ENCODE measurements at places on chromosomes 5 and 9. TPM values are rescaled to one million over a fixed set of nuclear protein-coding genes. Genes with fewer than 3 reads are reported as not detected.

DNA sequence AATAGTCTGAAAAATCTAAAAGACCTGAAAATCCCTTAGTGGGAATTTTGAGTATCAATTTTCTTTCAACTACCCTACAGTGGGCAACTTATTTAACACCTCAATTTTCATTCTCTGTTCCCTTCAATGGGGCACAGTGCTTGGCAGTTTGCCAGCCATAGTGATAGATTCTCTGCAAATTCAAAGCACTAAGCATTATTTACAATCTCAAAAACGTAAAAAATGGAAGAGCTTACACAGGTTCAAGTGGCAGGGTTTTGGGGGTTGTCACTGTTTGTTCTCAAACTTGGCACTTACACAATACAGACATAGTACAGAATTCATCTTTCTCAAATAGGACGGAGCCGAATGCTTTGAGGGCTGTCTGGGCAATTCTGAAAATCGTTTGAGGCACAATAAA, 515.0 kb downstream of the EFNA5 start:
- no peak for DNase-seq
- H3K27ac ChIP-seq, result no peak overlapping the region
- no peak overlapping the region for H3K4me3 ChIP-seq
- H3K36me3 ChIP-seq, result no peaks in the 10 kb centered on the region

CCDC180 gene
- 3.3 TPM for polyA plus RNA-seq

GRCh38 chr5:31990701-31991110, 183.4 kb downstream of the GOLPH3 start:
- H3K36me3 ChIP-seq, result no peaks in the 10 kb centered on the region
- H3K27me3 ChIP-seq, result no peaks in the 10 kb centered on the region
- H3K27ac ChIP-seq, result no peak overlapping the region
- H3K4me3 ChIP-seq, result no peak overlapping the region

DRD1 gene
- polyA plus RNA-seq, result 0.05 TPM

- no peak overlapping the region for H3K27ac ChIP-seq
- DNase-seq, result no peak
- no peak overlapping the region for H3K4me3 ChIP-seq
- no peaks in the 10 kb centered on the region for H3K36me3 ChIP-seq
- no peaks in the 10 kb centered on the region for H3K4me1 ChIP-seq
- H3K27me3 ChIP-seq, result no peaks in the 10 kb centered on the region
These were observed 370.0 kb downstream of the PSAT1 start for GRCh38 chr9:78666818-78667414.

- H3K27ac ChIP-seq, result peak within 1 kb of the TSS; percentile 97
- no peaks in the 10 kb centered on the region for H3K36me3 ChIP-seq
- no peaks in the 10 kb centered on the region for H3K27me3 ChIP-seq
- peaks cover 46% of the 10 kb centered on the region for H3K4me1 ChIP-seq
These were observed at the start of gene LARP1 for GRCh38 chr5:154755361-154756008. TSS of gene LARP1 (plus strand) at chr5:154755377. CDS start at chr5:154755758, 381 bp downstream.

DNA sequence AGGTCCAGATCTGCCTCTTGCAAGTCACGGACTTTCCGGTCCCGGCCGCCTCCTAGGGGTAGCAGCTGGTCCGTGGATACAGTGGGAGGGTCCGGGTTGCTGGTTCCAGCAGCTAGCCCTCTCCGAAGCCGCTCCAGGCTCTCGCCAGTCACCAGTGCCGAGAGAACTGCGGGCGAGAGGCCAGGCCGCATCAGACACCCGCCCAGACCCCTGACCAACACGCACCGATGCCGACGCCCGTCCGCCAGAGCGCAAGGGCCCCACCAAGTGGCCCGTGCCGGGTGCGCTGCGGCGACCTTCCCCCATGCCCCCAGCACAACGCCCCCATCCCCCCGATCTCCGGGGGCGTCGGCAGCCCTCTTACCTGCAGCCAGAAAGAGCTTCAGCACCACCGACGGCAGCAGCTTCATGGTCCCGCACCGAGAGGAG, 470 bp downstream of the HBEGF start:
- DNase-seq, result peak; percentile 88
- peaks cover 23% of the 10 kb centered on the region for H3K4me1 ChIP-seq
- H3K4me3 ChIP-seq, result peak overlapping the region; percentile 86
- H3K36me3 ChIP-seq, result no peaks in the 10 kb centered on the region
- H3K27me3 ChIP-seq, result no peaks in the 10 kb centered on the region

MOB3B gene
- 12.6 TPM for polyA plus RNA-seq

- peaks cover 3% of the 10 kb centered on the region for H3K27me3 ChIP-seq
- H3K36me3 ChIP-seq, result no peaks in the 10 kb centered on the region
- H3K4me3 ChIP-seq, result no peak overlapping the region
These were observed 118.0 kb downstream of the ESM1 start for GRCh38 chr5:54867310-54867944.

DNA sequence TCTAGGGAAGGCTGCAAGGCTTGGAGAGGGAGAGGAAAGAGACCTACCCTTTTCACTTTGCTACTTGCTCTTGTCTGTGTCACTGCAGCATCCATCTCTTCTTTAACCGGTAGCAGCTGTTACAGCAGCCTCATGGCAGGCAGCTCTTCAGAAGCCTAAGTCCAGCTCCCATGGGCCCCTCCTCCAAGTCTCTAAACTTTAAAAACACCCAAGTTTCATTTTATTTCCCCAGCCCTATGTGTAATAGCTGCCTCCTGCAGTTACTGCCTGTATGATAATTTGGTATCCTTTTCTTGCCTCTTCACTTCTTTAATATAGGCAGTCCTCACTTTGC, 313.1 kb upstream of the PIK3R1 start:
- H3K27me3 ChIP-seq, result no peaks in the 10 kb centered on the region
- no peak overlapping the region for H3K27ac ChIP-seq
- H3K4me3 ChIP-seq, result no peak overlapping the region
- no peaks in the 10 kb centered on the region for H3K36me3 ChIP-seq
- H3K4me1 ChIP-seq, result peaks cover 3% of the 10 kb centered on the region

DNA sequence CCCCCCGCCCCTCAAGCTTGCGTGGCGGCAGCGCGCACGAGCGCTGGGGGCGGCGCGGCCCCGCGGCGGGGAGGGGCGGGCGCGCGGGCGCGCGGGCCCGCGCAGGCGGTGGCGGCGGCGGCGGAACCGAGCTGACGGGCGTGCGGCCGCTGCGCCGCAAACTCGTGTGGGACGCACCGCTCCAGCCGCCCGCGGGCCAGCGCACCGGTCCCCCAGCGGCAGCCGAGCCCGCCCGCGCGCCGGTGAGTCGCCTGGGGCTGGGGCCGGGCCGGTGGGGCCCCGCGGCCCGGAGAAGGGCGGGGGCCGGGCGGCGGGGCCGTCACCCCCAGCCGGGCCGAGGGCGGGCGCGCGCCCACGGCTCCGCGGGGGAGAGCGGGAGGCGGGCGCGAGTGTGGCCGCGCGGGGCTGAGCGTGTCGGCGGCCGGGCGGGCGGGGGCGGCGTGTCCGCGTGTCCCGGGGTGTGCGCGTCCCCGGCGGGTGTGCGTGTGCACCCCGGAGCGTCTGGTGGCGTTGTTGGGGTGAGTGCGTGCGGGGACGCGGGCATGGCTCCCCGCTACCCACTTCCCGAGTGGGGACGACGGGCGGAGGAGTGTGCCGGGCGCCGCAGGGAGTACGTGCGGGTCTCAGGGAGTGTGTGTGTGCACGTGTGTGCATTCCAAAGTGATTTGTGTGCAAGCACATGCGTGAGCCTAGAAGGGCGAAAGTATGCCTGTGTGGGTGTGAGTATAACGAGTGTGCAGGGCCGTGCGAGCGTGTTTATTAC, at the start of gene NEK6:
TSS of gene NEK6 (plus strand) at position 106 of the 763 bp plus-strand sequence. CDS start 44,016 bp downstream, outside the sequence.
- H3K4me3 ChIP-seq, result peak within 1 kb of the TSS; percentile 63
- H3K4me1 ChIP-seq, result peaks cover 72% of the 10 kb centered on the region
- H3K27me3 ChIP-seq, result no peaks in the 10 kb centered on the region
- peak within 1 kb of the TSS; percentile 90 for H3K27ac ChIP-seq
- peak; percentile 92 for DNase-seq
- peaks cover under 1% of the 10 kb centered on the region for H3K36me3 ChIP-seq

GRCh38 chr5:15300141-15300540, 199.8 kb upstream of the FBXL7 start:
- H3K27ac ChIP-seq, result no peak overlapping the region
- DNase-seq, result no peak
- no peaks in the 10 kb centered on the region for H3K36me3 ChIP-seq
- no peaks in the 10 kb centered on the region for H3K27me3 ChIP-seq

DNA sequence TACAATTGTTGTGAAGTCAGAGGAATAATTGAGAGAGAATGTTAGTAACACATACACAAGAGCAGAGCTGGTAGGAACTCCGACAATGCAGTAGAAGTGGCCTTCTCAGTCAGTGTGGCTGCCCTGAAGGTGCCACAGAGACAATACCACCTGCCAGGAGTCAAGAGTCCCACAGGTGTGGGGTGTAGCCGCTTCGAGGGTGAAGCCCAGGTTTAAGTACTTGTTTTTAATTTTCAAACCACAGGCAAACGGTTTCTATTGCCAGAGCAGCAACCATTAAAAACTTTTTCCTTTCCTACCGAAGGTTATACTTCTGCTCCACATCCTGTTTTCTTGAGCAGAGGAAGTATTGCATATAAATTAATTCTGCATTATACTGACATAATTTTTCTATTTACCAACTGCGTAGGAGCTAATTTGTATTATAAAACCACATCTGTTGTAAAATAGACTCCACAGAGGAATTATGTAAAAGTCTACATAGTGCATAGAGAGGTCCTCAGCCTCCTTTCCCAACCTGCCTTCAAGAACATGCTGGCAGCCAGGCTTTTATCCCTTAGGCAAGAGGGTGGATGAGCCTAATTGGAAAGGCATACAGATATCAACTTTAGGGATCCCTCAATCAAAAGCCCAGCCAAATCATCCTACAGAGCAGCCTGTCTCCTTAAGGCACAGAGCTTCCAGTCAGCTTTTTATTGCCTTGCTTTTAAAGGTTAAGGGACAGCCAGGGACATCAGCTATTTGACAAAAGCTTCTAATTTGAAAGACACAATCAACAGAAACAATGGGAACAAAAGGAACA, 12.9 kb upstream of the ACTBL2 start:
- H3K27me3 ChIP-seq, result no peaks in the 10 kb centered on the region
- no peak for DNase-seq
- H3K4me1 ChIP-seq, result no peaks in the 10 kb centered on the region
- no peak overlapping the region for H3K27ac ChIP-seq

- no peak overlapping the region for H3K4me3 ChIP-seq
- no peaks in the 10 kb centered on the region for H3K4me1 ChIP-seq
- no peaks in the 10 kb centered on the region for H3K36me3 ChIP-seq
- DNase-seq, result no peak
These were observed 51.4 kb upstream of the BNC2 start for GRCh38 chr9:16921855-16922254.

SOX30 gene
- polyA plus RNA-seq, result 0.11 TPM

MELK gene
- polyA plus RNA-seq, result 3.2 TPM

DNA sequence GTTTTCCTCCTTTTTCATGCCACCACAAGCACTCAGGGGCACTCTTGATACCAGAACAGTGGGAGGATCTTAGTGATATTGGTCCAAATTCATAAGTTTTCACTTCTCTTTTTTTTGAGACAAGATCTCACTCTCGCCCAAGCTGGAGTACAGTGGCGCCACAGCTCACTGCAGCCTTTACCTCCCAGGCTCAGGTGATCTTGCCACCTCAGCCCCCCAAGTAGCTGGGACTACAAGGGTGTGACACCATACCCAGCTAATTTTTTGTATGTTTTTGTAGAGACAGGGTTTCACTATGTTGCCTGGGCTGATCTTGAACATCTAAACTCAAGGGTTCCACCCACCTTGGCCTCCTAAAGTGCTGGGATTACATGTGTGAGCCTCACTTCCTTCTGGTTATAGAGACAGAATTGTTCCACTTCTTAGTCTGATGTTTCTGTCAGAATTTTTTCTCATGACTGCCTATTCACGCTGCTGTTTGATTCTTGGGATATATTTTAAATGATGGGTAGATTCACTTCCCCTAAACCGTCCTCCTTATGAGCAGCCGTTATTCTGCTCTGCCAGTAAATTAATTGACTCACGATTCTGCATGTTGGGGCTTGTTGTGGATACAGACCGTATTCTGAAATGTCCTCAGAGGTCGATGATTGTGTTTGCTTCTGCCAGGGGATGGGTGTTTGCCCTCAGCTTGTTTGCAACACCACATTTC, 30.8 kb downstream of the MTAP start:
- no peak overlapping the region for H3K4me3 ChIP-seq
- H3K27me3 ChIP-seq, result no peaks in the 10 kb centered on the region
- H3K36me3 ChIP-seq, result peaks cover 76% of the 10 kb centered on the region

DNA sequence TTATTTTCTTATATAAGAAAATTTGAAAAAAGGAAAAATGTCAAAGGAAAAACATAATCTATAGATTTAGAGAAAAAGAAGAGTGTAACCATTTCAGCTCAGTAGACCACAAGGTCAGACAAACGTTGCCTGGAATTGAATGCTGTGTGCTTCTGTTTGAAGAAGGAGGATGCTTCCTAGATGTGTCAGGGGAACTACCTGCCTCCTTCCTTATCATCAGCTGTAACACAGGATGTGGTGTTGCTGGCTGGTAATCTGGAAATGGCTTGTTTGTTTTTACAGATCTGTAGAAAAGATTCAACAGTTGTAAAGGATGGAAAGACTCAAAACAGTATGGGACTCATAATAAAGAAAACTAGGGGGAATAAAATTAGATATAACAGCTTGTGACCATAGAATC, 160.7 kb upstream of the MEF2C start:
- peaks cover 9% of the 10 kb centered on the region for H3K4me1 ChIP-seq
- H3K36me3 ChIP-seq, result no peaks in the 10 kb centered on the region
- H3K4me3 ChIP-seq, result no peak overlapping the region
- no peak for DNase-seq
- H3K27me3 ChIP-seq, result no peaks in the 10 kb centered on the region

ACSL6 gene
- polyA plus RNA-seq, result 0.76 TPM

DNA sequence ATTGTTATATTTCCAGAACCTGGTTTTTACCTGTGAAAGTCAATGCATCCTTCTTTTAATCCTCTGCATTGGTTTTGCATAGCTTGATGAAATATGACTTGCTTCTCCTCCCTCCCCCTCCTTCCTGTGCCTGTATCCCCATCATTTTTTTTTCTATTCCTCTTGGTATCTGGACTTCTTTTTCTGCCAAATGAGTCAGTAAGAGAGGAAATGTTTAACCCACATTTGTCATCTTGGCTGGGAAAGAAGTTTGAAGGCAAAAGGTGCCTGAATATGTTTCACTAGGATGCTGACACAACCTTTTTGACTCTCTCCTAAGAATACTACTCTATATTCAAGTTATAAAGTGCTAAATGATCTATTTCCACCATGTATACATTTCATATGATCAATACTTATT, 35.5 kb upstream of the CDKN2B start:
- no peaks in the 10 kb centered on the region for H3K27me3 ChIP-seq
- no peak overlapping the region for H3K27ac ChIP-seq
- H3K4me3 ChIP-seq, result no peak overlapping the region
- no peaks in the 10 kb centered on the region for H3K36me3 ChIP-seq

DNA sequence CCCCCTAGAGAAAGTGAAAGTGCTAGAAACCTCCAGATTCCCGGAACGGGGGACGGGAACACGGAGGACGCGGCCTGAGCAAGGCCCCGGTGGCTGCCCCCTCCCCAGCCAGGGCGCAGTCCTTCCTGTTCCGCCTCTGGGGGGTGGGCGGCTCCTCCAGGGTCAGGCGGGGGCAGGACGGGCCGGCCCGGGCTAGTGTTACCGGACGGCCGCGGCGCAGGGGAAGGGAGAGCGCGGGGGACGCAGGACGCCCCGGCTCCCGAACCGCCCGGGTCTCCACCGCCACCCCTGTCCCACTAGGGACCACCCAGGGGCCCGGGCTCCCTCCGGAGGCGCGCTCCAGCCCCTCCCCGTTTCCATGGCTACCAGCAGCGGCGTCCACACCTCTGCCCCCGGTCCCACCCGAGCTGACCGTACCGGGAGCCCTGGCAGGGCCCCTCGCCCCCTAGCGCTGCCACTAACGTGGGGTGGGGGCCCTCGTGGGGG, 579 bp downstream of the SLC12A7 start:
- H3K36me3 ChIP-seq, result no peaks in the 10 kb centered on the region
- H3K4me1 ChIP-seq, result peaks cover 52% of the 10 kb centered on the region
- H3K27me3 ChIP-seq, result no peaks in the 10 kb centered on the region
- peak overlapping the region; percentile 93 for H3K27ac ChIP-seq
- DNase-seq, result no peak

GRCh38 chr5:79518718-79519117, 4.8 kb upstream of the HOMER1 start:
- no peak overlapping the region for H3K4me3 ChIP-seq
- H3K27me3 ChIP-seq, result no peaks in the 10 kb centered on the region
- no peaks in the 10 kb centered on the region for H3K36me3 ChIP-seq
- H3K4me1 ChIP-seq, result peaks cover 12% of the 10 kb centered on the region

All from spleen (tissue), 13 donors.